ENCODE measurements at places on chromosomes 2 and 18.

DNA sequence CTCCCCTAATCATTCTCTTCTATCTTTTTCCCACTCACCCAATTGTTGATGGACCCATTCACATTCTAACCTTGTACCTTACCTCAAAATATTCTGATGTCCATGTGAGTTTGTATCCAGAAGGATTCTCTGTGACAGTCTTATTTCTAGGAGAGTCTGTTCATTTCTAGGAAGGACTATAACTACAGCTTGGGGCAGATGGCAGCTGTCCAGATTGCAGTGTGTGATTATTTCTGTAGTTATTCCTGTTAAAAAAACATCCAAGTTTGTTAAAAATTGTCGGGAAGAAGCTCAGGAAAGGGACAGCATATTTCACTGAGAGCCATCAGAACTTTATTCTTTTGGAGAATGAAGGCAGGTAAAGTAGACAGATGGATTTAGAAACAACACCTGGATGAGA, 142.6 kb downstream of the RAPGEF4 start:
- no peak for DNase-seq

GRCh38 chr18:13775058-13775457, 48.6 kb downstream of the RNMT start:
- no peak for DNase-seq

DNA sequence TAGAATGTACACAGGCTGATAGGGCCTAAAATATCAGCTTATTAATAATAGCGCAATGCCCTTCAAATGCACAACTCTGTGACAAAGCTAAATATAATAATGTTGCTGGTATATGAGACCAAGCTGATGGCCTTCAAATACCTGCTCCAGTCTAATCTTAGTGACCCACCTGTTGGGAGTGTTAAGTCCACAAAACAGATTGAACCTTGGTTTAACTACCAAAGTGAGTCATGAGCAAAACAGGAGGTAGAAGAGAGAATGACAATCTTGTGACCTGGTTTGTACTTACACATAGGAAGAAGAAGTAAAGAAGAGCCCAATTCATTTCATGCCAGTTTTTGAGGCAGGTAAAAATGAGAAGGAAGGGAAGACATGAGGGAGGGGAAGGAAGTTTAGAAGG, 295.0 kb downstream of the NR4A2 start:
- DNase-seq = no peak

DNA sequence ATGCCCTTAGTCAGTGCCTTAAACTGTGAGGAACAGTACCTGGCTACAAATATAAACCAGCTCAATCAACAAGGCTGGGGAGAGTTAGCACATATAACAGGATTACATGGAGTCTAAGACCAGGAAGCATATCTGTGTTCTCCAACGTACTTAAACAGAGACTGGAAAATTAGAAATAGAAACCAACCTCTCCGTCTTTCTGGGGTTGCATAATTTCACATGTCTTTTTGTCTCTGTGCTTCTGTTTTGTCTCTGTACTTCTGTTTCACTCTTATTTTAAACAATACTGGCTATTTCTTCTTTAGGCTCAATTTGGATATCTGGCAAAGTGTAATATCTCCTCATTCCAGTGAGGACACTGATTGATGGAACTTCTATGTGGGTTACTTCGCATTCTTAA, 749.0 kb upstream of the ZEB2 start:
- DNase-seq = no peak

- DNase-seq = no peak
Observed at GRCh38 chr18:60248336-60249330, 123.9 kb downstream of the MC4R start.

GRCh38 chr2:189609423-189609816, 28.8 kb upstream of the SLC40A1 start:
- no peak for DNase-seq

DNA sequence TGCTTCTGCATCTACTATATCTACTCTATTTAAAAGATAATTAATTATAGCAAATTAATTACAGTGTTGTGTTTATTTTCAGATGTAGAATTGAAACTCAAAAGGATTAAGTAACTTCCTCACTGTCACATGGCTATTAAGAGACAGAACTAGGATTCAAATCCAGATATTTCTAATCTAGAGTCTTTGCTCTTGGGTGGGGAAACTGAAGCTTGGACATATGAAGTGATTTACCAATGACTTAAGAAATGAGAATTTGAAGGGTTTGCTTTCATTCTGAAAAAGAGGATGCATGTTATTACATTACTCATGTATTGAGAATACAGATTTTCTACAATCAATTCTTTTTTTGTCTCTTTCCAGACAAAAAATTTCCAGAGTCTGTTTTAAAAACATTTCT, 191.5 kb upstream of the SMAD7 start:
- DNase-seq = no peak

DNA sequence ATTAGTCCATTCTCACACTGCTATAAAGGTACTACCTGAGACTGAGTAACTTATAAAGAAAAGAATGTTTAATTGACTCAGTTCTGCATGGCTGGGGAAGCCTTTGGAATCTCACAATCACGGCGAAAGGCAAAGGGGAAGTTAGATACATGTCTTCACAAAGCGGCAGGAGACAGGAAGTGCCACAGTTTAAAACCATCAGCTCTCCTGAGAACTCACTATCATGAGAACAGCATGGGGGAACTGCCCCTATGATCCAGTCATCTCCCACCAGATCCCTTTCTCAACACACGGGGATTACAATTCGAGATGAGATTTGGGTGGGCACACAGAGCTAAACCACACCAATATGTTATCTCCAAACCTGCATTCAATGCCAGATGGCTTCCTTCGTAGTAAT, 716.1 kb downstream of the DCC start:
- DNase-seq = no peak

DNA sequence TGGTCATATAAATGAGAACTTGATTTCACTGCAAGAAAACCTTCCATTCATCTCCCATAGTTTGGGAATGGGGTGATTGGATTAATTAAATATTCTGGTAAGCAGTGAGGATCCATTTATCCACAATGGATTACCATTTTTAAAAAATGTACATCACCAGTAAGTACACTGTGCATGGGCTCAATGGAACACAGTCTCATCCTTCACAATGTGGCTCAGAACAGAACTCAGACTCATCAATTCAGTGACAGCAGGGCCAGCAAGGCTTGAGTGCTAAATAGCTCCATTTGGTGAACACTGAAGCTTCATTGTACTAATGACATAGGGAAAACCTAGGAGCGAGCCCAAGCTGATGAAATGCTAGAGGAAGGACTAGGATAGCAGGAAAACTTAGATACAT, 223.8 kb downstream of the CMPK2 start:
- DNase-seq = no peak

GRCh38 chr2:18724371-18725145, 135.2 kb upstream of the NT5C1B start:
- no peak for DNase-seq

DNA sequence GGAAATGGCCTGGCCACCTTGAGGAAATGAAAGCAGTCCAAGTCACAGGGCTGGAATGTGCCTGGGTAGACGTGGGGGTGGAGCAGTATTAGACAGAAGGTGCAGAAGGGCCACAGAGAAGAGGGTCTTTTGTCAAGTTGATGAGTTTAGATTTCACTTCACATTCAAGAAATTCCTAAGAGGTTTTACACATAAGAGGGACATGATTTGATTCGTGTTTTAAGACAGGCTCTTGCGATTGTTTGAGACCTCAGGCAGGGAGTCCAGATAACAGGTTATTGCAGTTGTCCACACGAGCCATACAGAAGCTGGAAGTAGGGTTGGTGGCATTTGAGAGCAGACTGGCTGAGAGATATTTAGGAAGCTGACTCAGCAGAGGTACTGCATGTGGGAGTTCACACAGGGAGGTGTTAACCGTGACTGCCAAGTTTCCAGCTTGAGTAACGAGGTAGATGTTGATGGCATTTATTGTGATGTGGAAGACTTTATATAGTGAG, 64.6 kb downstream of the NEB start:
- DNase-seq = no peak

DNA sequence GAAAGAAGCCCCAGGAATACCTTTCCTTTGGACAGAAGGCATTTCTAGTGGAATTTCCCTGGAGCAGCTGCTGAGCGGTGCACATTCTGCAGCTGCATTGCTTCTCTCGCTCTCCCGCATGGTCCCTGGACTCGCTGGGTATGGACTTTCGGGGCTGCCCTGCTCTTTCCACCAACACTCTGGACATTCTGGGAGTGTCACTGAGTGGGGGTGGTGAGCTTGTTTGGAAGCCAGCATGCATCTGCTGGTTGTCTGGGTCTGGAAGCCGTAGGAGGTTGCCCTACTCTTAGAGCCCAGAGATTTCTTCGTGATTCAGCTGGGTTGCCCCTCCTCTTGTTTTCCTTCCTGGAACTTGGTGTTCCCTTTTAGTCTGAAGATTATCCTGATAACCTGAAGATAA, 52.6 kb downstream of the TWIST2 start:
- no peak for DNase-seq

DNA sequence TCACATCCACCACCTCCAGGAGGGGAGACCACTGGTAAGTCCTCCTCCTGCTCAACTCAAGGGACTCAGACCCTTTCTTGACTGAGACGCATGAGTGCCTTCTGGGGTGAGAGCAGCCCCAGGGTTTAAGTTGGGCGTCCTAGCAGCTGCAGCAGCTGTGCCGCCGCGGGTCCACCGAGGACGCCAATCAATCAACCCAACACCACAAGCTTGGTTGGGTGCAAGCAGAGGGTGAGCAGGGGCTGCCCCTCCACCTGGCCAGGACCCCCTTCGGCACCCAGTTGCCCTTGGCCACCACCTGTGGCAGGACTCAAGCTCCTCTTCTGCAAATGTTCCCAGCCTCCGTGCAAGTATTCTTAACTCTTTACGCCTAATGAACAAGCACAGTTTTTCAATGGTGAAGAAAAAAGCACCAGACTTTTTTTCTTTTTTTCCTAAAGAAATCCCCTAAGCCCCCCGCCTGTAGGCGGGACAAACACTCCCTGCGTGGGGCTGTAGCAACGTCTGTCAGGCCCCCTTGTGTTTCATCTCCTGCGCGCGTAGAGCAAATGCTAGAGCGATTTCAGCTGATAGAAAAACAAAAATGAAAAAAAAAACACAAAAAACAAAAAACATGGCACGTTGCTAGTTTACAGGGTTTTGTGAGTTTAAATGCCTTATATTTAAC, 197.1 kb downstream of the LOXHD1 start:
- DNase-seq = no peak

GRCh38 chr2:218214116-218214515, 2.9 kb upstream of the ARPC2 start:
- DNase-seq = no peak

DNA sequence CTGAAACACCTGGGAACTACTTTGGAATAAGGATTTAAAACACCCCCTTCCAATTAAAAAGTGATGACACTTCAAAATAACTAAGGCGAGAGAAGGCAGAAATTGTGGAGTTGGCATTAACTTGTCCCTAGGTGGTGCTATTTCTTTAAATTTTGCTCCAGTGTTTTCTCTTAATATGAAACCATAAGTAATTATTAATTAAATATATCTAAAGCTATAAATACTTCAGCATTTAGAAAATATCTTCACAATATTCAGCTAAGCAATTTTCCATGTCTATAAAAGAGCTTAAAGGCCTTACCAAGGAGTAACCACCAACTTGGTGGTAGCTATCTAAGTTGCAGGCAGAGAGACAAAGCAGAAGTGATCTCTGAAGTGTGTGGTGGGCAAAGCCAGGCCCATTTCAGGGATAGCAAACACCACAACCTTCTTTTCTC, 186.8 kb upstream of the PGAP1 start:
- DNase-seq = no peak

DNA sequence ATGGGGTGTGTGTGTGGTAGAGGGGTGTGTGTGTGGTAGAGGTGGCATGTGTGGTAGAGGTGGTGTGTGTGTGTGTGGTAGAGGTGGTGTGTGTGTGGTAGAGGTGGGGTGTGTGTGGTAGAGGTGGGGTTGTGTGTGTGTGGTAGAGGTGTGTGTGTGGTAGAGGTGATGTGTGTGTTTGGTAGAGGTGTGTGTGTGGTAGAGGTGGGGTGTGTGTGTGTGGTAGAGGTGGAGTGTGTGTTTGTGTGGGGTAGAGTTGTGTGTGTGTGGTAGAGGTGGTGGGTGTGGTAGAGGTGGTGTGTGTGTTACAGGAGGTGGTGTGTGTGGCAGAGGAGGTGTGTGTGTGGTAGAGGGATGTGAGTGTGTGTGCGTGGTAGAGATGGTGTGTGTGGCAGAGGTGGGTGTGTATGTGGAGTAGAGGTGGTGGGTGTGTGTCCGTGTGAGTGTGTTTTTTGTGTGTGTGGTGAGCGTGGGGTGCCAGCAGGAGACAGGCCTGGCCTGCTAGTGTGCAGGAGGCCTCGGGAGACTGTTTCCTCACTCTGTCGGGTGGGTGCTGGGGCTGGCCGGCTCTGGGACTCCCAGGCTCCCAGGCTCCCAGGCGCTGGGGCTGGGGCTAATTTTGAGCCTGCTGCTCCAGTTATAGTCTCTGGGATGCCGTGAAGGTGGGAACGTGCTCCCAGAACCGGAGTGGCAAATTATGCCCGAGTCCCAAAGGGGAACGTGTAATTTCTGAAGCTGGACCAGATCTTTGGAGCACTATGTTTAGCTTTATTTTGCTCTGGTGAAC, 165.2 kb downstream of the DYSF start:
- DNase-seq = no peak
